DMS 273 treated with DMSO at 0.1 percent for 48 hours (cell line): ENCODE measurements at places on chromosomes 1 and 21.

GRCh38 chr1:65255035-65255655, 54.2 kb upstream of the DNAJC6 start:
- DNase-seq = no peak

GRCh38 chr1:174872615-174873058, 127.1 kb upstream of the CACYBP start:
- no peak for DNase-seq

DNA sequence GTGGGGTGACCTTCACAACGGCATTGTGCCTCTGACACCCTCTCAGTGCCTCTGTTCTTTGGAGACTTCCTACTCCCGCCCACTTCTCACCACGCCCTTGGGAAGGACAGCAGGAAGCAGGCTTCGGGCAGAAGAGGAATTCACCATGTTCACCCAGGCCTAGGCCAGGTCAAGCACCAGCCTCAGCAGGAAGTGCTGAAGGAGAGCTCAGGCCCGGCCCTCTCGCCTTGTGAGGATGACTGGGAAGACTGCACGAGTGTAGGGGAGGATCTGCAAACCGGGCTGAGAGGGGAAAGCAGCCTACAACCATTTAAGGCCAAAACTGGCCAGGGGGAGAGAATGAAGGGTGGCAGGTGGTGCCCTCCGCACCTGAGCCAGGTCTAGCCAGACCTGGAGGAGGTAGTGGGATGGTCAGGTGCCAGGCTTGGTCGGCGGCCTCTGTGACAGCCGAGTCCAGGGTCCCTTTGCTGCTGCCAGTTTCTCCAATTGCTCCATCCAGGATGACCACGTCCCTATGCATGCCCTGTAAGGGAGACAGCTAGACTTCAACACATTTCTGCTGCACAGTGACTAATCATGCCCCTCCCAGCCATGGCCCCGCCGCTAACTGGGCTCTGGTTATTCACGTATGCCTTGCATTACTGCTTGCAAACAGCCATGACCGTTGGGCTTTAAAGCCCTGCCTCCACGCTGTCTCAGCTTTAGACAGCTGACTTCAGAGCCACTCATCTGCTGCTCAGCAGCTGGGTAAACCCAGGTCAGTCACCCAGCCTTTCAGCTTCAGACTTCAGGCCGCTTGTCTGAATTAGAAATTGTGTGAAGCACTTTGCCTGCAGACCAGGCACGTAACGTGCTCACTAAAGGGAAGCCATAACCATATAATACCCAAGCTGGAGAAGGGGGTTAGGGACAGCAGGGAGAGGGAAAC, 8.9 kb downstream of the MRTO4 start:
- no peak for DNase-seq

DNA sequence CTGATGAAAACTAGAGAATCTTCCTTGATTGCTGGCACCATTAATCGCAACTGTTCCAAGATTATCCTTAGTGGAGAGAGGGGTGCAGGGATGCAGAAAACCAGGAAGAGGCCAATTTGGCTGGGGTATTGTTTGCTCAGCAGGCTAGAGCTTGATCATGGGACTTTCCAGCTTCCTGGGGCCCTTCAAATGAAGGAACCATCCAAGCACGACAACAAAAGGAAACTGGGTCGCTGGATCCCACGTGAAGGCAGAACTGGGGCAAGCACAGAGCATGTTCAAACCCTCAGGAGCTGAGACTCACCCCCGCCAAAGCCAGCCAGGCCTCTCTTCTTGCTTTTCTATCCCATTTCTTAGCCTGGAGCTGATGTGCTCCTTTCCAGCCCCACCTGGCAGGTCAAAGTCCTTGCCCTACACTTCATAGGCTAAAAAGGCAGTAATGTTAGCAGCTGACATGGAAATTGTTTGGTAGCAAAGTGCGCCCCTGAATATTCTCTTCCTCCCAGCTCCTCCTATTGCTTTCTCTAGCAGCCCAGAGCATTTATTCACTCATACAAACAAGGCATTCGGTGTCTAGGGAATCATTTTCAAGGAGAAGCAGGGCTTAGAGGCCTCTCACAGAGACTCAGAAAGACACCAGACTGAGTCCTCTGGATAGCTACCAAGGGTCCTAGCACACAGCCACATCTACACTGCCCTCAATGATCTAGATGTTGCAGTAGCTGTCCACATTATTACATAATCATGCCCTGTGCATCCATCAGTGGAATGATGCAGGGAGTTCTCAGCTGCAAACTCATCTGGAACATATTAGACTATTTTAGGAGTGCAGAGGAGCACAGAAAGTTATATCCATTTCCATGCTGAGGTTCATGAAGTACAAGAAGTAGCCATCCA, 11.5 kb downstream of the KCNA2 start:
- DNase-seq = no peak

GRCh38 chr1:153577138-153577537, 11.5 kb upstream of the S100A2 start:
- DNase-seq = no peak
